ENCODE measurements at places on chromosomes 6 and 20. TPM values are rescaled to one million over a fixed set of nuclear protein-coding genes. Genes with fewer than 3 reads are reported as not detected.

DNA sequence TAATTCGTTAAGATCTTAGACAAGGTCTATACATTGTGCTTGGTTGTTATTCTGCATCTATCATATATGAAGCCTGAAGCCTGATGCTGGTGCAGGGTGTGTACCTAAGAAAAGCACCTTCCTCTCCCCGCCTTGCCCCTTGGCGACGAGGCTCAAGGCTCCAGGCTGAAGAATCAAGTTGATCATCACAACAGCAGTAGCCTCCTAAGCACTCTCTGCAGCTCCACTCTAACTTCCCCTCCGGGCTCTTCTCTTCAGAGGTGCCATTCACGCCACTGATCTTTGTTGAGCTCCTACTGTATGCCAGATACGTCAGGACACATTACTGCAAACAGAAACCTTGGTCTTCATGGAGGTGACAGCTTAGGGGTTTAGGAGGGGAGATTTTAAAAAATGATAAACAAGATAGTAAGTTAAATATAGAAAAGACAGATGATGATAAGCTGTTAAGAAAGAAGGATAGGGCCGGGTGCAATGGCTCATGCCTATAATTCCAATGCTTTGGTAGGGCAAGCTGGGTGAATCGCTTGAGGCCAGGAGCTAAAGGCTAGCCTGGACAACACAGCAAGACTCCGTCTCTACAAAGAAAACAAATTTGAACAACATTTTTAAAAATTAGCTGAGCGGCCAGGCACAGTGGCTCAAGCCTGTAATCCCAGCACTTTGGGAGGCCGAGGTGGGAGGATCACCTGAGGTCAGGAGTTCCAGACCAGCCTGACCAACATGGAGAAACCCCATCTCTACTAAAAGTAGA lies 38.4 kb upstream of the ZNF217 start:
- no peak overlapping the region for H3K4me3 ChIP-seq
- H3K4me1 ChIP-seq = peaks cover 13% of the 10 kb centered on the region
- no peak for DNase-seq
- no peak overlapping the region for H3K27ac ChIP-seq
- no peaks in the 10 kb centered on the region for H3K36me3 ChIP-seq

DNA sequence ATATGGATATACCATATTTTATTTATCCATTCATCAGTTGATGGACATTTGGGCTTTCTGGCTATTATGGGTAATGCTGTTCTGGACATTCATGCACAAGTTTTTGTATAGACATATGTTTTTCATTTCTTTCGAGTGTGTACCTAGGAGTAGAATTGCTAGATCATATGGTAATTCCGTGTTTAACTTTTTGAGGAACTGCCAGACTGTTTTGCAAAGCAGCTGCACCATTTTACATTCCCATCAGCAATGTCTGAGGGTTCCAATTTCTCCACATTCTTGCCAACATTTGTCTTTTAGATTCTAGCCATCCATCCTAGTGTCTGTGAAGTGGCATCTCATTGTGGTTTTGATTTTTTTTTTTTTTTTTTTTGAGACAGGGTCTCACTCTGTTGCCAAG lies 20.8 kb downstream of the SRC start:
- no peak overlapping the region for H3K4me3 ChIP-seq
- H3K4me1 ChIP-seq = peaks cover 45% of the 10 kb centered on the region
- DNase-seq = no peak

DNA sequence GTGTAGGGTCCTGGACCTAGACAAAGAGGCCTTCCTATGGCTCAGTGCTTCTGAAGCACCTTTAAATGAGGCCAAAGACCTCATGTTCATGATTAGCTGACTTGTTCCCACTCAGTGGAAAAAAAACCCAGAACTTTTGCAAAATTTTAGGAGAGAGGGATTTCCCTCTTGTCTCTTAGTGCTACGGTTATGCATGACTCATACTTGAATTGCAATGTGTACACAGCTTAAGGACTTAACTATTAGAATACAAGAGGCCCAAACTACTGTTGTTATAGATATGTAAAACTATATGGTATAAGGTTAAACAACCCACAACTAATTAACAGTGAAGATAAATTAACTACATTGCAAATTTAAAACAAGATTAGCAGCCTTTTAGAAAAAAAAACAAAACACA lies 32.3 kb upstream of the HLA-A start:
- H3K27ac ChIP-seq = no peak overlapping the region
- no peaks in the 10 kb centered on the region for H3K36me3 ChIP-seq
- no peaks in the 10 kb centered on the region for H3K4me1 ChIP-seq
- H3K4me3 ChIP-seq = no peak overlapping the region
- no peak for DNase-seq

OR2B6 gene
- total RNA-seq = not detected

GRCh38 chr20:58246346-58246745 lies 17.9 kb upstream of the ANKRD60 start:
- H3K27ac ChIP-seq = no peak overlapping the region
- H3K4me1 ChIP-seq = no peaks in the 10 kb centered on the region
- H3K4me3 ChIP-seq = no peak overlapping the region
- peaks cover 87% of the 10 kb centered on the region for H3K36me3 ChIP-seq
- no peaks in the 10 kb centered on the region for H3K27me3 ChIP-seq

DNA sequence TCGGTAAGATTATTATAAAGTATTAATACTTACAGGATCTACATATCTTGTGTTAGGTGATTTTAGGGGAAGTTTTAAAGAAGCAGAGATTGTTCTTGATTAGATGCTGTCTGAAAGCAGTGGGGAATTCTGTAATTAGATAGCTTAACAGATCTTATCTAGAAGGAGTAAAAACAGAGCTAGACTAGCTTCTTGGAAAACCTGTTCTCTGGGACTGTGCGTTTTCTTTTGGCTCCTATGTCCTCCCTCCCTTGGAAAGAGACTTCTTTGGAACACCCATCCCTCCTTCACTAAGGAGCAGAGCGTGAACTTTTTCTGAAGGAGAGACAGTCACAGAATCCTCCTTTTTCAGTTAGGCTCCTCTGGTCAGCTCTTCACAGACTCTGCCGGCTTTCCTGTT lies 83.5 kb upstream of the ZNF184 start:
- no peak for DNase-seq
- peaks cover 100% of the 10 kb centered on the region for H3K27me3 ChIP-seq
- peaks cover 4% of the 10 kb centered on the region for H3K4me1 ChIP-seq

DNA sequence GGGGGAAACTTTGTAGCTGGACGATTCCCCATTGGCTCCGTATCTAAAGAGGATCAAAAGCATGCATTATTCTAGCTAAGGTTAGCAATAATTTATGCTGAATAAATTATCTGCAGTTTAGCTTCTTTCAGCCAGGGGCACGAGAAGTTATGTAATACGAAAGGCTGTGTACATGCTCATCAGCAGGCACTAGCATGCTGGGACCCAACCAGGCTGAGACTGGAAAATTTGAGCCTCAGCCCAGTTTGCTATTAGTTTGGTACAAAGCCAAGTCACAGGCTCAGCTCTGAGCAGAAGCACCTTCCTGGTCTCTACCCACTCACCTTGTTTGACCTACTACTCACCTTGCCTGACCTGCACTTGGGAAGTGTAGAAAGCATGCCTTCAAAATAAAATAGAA lies 328.1 kb upstream of the ARID1B start:
- peak overlapping the region; percentile 85 for H3K27ac ChIP-seq
- H3K27me3 ChIP-seq = no peaks in the 10 kb centered on the region
- no peak overlapping the region for H3K4me3 ChIP-seq
- H3K36me3 ChIP-seq = no peaks in the 10 kb centered on the region

DNA sequence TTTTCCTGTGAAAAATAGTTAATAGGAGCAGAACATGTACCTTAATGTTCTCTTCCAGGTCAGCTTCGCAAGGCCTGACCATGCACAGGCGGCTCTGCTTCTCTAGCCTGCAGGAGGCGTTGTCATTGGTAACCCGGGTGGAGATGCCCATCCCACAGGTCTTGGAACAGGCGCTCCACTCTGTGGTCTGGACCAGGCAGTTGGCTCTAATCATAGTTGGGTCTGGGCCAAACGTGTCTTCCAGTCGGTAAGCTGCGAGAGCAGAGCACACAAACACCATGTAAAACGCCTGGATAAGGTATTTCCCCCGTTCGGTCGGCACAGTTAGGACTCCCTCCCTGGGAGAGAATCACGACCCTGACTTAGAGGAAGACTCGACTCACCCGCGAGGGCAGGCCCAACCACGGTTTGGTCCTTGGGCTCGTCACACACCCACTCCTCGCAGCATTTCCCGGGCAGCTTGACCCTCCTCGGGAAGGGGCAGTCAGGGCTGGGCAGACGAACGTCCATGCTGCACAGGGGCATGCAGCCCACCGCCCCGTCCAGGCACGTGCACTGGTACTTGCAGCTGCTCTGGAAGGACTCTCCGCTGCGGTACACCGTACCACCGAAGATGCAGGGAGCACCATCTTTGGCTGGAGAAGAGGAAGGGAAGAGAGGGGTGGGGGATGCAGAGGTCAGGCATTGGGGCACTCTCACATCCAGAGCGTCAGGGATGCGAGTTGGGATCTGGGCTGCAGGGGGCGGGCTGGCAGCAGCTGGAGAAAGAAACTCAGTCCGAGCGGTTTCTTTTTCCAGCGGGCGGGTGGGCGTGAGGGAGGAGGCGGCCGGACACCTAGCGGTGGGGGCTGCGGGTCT lies 1.0 kb downstream of the CCN2 start:
- H3K4me3 ChIP-seq = peak overlapping the region; percentile 49
- H3K4me1 ChIP-seq = peaks cover 7% of the 10 kb centered on the region
- DNase-seq = peak; percentile 7
- peak overlapping the region; percentile 95 for H3K27ac ChIP-seq

- H3K4me1 ChIP-seq = peaks cover 8% of the 10 kb centered on the region
- peak overlapping the region; percentile 91 for H3K27ac ChIP-seq
- peak overlapping the region; percentile 43 for H3K4me3 ChIP-seq
- H3K27me3 ChIP-seq = no peaks in the 10 kb centered on the region
These were observed 30.5 kb upstream of the HFE start for GRCh38 chr6:26056583-26057350.

- H3K4me3 ChIP-seq = no peak overlapping the region
- no peak for DNase-seq
- no peaks in the 10 kb centered on the region for H3K4me1 ChIP-seq
- H3K36me3 ChIP-seq = no peaks in the 10 kb centered on the region
- H3K27ac ChIP-seq = no peak overlapping the region
These were observed 95.7 kb downstream of the RCAN2 start for GRCh38 chr6:46395530-46395929.

- no peak overlapping the region for H3K27ac ChIP-seq
- no peaks in the 10 kb centered on the region for H3K36me3 ChIP-seq
- no peak for DNase-seq
- H3K27me3 ChIP-seq = no peaks in the 10 kb centered on the region
These were observed 152.4 kb upstream of the THBS2 start for GRCh38 chr6:169406034-169406433.

DNA sequence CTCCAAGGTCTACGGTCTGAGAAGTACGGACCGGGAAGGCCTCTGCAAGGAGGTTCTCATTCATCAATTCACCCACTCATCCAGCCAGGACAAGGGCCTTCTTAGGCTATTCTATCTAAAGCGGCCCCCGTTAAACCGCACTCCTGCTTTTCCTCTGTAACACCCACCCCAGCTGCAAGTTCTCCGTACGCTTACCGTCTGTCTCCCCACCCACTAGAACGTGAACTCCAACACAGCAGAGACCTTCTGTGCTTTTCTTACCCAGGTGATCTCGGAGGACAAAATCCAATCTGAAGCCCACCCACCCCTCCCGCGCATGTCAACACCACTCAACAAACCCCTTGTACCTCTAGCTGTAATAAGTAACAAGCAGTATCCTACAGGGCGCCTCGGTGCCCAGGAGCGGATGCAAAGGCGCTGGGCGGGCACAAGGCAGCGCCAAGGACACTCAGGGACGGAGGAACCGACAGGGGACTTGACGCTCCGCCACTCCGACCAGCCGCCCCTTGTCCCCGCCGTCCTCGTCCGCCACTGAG lies 351 bp downstream of the AURKA start:
- peak overlapping the region; percentile 96 for H3K27ac ChIP-seq
- no peak for DNase-seq
- H3K4me3 ChIP-seq = peak overlapping the region; percentile 92
- peaks cover 38% of the 10 kb centered on the region for H3K4me1 ChIP-seq

CEP57L1 gene
- 4.9 TPM for total RNA-seq

UBE2C gene
- 17.8 TPM for total RNA-seq

TNNC2 gene
- not detected for total RNA-seq

- H3K4me1 ChIP-seq = no peaks in the 10 kb centered on the region
- no peak overlapping the region for H3K4me3 ChIP-seq
These were observed 34.9 kb upstream of the PRDM1 start for GRCh38 chr6:106051226-106051625.

CCN6 gene
- total RNA-seq = not detected

GPLD1 gene
- 1.9 TPM for total RNA-seq

DNA sequence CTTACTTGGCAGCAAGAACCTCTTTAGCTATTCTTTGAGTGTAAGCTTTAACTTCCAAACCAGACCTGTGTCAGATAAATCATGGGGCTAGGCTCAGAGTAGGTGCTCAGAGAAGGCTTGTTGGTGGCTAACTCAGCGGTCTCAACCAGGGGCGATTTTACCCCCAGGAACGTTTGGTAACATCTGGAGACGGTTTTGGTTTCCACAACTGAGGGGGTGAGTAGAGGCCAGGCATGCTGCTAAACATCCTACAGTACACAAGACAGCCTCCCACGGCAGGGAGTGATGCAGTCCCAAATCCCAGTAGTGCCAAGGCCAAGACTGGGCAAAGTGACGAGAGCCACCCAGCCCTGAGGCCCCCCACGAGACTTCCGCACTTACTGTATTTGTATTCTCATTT lies 59.2 kb downstream of the RAB44 start:
- no peaks in the 10 kb centered on the region for H3K36me3 ChIP-seq
- H3K4me1 ChIP-seq = peaks cover 75% of the 10 kb centered on the region
- no peak for DNase-seq
- H3K27me3 ChIP-seq = no peaks in the 10 kb centered on the region
- H3K27ac ChIP-seq = peak overlapping the region; percentile 87

PLCG1 gene
- total RNA-seq = 47.3 TPM

DNA sequence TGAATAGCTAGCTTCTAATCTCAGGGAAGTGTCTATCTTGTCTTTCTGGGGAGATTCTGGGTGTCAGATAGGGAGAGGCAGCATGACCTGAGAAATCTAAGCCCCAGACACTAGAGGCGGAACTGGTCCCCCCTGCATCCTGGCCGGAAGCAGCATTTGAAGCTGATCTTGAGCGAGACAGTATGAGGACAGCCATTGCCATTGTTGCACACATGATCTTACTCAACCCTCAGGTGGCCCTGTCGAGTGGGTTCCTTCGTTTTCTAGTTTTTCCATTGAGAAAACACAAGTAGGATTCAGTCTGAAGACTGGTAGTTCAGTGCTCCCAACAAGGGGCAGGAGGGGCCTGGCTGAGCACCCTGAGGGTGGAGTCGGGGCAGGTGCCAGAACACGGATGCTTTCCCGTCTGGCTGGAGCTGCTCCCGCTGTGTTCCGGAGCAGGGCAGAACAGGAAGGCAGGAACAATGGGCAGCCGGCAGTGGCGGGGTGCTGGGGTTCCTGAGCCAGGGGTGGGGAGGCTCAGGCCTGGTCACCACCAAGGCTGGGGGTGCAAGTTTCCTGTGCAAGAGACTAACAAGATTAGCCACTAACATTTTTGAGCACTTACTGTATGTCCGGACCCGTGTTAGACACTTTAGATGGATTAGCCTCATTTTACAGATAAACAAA lies 7.9 kb upstream of the SDCBP2 start:
- H3K4me1 ChIP-seq = peaks cover 19% of the 10 kb centered on the region
- H3K27me3 ChIP-seq = no peaks in the 10 kb centered on the region
- no peaks in the 10 kb centered on the region for H3K36me3 ChIP-seq
- H3K4me3 ChIP-seq = no peak overlapping the region

- H3K36me3 ChIP-seq = no peaks in the 10 kb centered on the region
- H3K4me1 ChIP-seq = no peaks in the 10 kb centered on the region
- H3K27me3 ChIP-seq = no peaks in the 10 kb centered on the region
- H3K27ac ChIP-seq = no peak overlapping the region
- no peak for DNase-seq
These were observed 71.0 kb upstream of the FAM83B start for GRCh38 chr6:54775576-54775975.

GRCh38 chr6:13992417-13993055 lies 67.8 kb downstream of the RNF182 start:
- peaks cover 34% of the 10 kb centered on the region for H3K27me3 ChIP-seq
- no peak overlapping the region for H3K27ac ChIP-seq
- H3K4me3 ChIP-seq = no peak overlapping the region
- no peaks in the 10 kb centered on the region for H3K36me3 ChIP-seq
- H3K4me1 ChIP-seq = no peaks in the 10 kb centered on the region

All from esophagus squamous epithelium (tissue), 5 donors.